ENCODE measurements at places on chromosomes 1 and 21. TPM values are rescaled to one million over a fixed set of nuclear protein-coding genes. Genes with fewer than 3 reads are reported as not detected.

Gene RAB25
- not detected for total RNA-seq

Gene XCL2
- not detected for total RNA-seq

Gene SLC45A1
- total RNA-seq: 14.6 TPM

Gene YIPF1
- total RNA-seq: 21.3 TPM

Gene C1orf216
- 10.5 TPM for total RNA-seq

Gene KRTAP11-1
- total RNA-seq: not detected

Gene SLC25A34
- 0.54 TPM for total RNA-seq

Gene AMY1B
- not detected for total RNA-seq

Gene SPATC1L
- total RNA-seq: 20.9 TPM

Gene ACTA1
- not detected for total RNA-seq

Gene S100A3
- 9.0 TPM for total RNA-seq

Gene SRSF11
- total RNA-seq: 51.6 TPM

Gene LRRC53
- total RNA-seq: not detected

Gene MYOM3
- not detected for total RNA-seq

Gene FCGR3A
- not detected for total RNA-seq

Gene SELP
- total RNA-seq: 0.54 TPM

Gene KRTAP7-1
- not detected for total RNA-seq

Gene SERPINC1
- total RNA-seq: not detected

Gene OLFM3
- total RNA-seq: not detected

Gene KCNN3
- total RNA-seq: under 0.01 TPM

Gene TMEM234
- 14.7 TPM for total RNA-seq

Gene LEFTY2
- not detected for total RNA-seq

Gene OVAAL
- not detected for total RNA-seq

Gene C21orf58
- total RNA-seq: 2.0 TPM

Gene TLCD4
- 0.54 TPM for total RNA-seq

Gene CSMD2
- total RNA-seq: 0.49 TPM

Gene ANKRD35
- total RNA-seq: 1.1 TPM

Gene CD46
- total RNA-seq: 69.3 TPM

Gene ATAD3C
- total RNA-seq: not detected

Gene KRTAP13-1
- total RNA-seq: not detected

Gene ATP6V1G3
- not detected for total RNA-seq

Gene LCE2C
- not detected for total RNA-seq

Gene C1orf116
- total RNA-seq: not detected

Gene ZMYM1
- 22.0 TPM for total RNA-seq

Gene OPRD1
- total RNA-seq: not detected

Gene SH2D2A
- total RNA-seq: 0.18 TPM

Gene EPHA8
- not detected for total RNA-seq

Gene GNAT2
- not detected for total RNA-seq

Gene ATP1A4
- not detected for total RNA-seq
